CD14-positive monocyte (primary cell): ENCODE measurements at places on chromosomes 2 and 18.

- DNase-seq = no peak
Observed at GRCh38 chr2:177397481-177398289, 5.1 kb downstream of the AGPS start.

DNA sequence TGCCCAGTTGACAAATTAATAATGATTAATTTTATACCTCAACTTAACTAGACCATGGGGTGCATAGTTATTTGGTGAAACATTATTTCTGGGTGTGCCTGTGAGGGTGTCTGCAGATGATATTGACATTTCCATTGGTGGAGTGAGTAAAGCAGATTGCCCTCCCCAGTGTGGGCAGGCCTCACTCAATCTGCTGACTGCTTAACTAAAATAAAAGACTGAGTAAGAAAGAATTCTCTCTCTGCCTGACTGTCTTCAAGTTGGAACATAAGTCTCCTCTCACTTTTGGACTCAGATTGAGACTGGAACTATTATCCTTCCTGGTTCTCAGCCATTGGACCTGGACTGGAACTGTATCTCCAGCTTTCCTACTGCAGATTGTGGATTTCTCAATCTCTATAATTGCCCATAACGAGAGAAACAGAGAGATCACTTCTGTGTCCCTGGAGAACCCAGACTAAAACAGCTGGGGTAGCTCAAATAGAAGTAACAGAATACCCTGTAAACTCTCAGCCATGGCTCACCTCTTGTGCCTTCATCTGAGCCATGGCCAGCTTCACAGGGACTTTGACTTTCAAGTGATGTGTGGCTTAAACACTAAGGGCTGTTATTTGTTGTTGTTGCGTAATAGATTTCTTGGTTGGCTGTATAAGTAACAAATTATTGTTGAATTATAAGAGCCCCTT, 575.3 kb upstream of the RAB6C start:
- no peak for DNase-seq

DNA sequence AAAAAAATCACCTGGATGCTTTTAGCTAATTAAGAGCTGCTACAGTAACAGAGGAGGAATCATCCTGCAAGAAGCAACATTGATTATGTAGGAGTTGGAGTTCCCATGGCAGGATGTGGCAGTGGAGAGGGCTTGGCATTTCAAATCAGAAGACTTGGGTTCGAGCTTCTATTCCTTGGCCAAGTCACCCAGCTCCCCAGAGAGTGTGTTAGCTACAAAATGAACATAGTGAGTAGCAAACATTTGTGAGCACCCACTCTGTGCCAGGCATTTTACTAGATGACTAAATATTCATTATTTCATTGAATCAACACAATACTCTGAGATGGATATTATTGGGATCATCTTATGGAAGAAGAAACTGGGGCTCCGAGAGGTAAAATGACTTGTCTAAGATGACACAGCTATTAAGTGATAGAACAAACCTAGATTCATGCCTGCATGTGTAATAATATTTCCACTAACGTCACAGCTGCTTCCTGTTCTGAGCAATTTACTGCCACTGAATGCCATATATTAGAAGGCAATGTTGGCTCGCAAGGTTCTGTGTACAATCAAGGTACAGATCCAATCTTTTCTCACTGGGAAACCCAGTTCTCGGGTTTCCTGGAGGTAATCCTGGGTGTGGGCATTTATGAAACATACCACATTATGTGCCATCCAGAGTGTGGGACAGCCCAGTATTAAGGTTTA, 18.0 kb downstream of the NTSR2 start:
- no peak for DNase-seq

GRCh38 chr2:167318581-167318980, 430.3 kb downstream of the XIRP2 start:
- no peak for DNase-seq

GRCh38 chr18:59659508-59660170, 37.6 kb downstream of the CCBE1 start:
- DNase-seq = no peak

GRCh38 chr2:33069894-33070651, 123.3 kb downstream of the LTBP1 start:
- no peak for DNase-seq
